CD4-positive, alpha-beta memory T cell (primary cell): ENCODE measurements at places on chromosomes 16 and 17. TPM values are rescaled to one million over a fixed set of nuclear protein-coding genes. Genes with fewer than 3 reads are reported as not detected.

Gene EMC6
- total RNA-seq = 27.8 TPM

Gene SLC9A5
- 2.1 TPM for total RNA-seq

Gene ARL5C
- not detected for total RNA-seq

Gene STX1B
- 2.4 TPM for total RNA-seq

Gene RCVRN
- not detected for total RNA-seq

Gene CTRL
- 5.1 TPM for total RNA-seq

Gene RNF166
- total RNA-seq = 137 TPM

Gene TPPP3
- not detected for total RNA-seq

Gene MRPL58
- total RNA-seq = 22.6 TPM

Gene GDPD1
- total RNA-seq = 4.5 TPM

Gene CIBAR2
- not detected for total RNA-seq

Gene OR4D1
- 2.0 TPM for total RNA-seq

Gene EFCAB5
- total RNA-seq = 4.7 TPM

DNA sequence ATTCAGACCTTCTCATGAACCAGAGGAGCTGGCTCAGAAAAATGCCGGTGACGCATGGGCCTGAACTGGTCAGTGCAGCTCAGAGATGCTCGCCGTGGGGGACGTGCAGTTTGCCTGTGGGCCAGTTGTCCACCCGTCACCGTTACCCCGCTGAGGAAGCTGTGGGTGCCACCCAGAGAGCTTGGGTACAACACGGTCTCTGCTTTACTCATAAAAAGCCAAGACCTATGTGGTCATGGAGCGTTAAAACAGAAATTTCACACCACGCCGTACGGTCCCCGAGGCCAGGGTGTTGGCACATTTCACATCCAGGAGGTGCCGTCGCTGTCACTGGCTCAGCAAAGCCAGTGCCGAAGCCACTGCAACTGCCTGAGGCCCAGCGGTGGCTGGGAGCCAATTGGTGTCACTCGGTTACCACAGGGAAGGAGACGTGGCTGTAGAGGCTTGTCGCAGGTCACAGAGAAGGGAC, 120.9 kb downstream of the METRNL start:
- peak; percentile 75 for DNase-seq

- DNase-seq = no peak
Measured at GRCh38 chr16:88566158-88566557, 4.0 kb upstream of the ZC3H18 start.

DNA sequence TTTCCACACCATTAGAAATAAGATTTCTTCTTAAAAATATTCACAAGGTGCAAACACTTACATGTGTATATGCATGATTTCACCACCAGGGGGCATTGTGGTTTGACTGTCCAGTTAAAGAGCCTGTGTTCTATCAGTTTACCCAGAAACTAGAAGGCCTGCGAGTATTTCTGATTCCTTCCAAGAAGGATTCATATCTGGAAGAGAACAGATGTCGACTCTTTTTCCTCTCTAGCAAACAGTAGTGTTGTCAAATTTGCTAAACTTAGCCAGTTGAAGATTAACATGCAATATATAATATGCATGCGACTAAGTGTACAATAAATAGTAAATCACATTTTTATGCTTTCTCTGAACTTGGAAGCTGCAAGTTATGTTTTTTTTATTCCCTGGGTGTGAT, 404.1 kb downstream of the WWOX start:
- peak; percentile 54 for DNase-seq

GRCh38 chr16:11114366-11115164, 141.4 kb downstream of the SOCS1 start:
- peak; percentile 26 for DNase-seq

DNA sequence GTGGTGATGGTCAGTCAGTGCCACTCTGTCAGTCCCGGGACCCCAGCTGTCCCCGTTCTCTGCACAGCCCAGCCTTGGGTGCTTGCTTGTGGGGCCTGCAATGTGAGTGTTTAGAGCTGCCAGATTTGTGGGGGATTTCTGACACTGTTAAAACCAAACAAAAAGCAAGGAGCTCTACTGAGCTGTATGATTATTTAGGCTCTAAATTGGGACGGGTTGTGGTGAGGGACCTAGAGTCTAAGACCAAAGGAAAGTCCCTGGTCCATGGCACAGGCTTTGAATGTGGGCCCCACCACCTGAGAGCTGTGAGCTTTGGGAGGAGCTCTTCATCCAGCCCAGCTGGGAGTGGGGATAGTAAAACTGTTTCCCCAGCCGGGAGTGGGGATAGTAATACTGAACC, 63.3 kb downstream of the KSR1 start:
- no peak for DNase-seq

GRCh38 chr17:4130715-4131114, 12.1 kb downstream of the ZZEF1 start:
- DNase-seq = no peak

- DNase-seq = no peak
Measured at GRCh38 chr17:77905766-77906165, 52.7 kb upstream of the TNRC6C start.

DNA sequence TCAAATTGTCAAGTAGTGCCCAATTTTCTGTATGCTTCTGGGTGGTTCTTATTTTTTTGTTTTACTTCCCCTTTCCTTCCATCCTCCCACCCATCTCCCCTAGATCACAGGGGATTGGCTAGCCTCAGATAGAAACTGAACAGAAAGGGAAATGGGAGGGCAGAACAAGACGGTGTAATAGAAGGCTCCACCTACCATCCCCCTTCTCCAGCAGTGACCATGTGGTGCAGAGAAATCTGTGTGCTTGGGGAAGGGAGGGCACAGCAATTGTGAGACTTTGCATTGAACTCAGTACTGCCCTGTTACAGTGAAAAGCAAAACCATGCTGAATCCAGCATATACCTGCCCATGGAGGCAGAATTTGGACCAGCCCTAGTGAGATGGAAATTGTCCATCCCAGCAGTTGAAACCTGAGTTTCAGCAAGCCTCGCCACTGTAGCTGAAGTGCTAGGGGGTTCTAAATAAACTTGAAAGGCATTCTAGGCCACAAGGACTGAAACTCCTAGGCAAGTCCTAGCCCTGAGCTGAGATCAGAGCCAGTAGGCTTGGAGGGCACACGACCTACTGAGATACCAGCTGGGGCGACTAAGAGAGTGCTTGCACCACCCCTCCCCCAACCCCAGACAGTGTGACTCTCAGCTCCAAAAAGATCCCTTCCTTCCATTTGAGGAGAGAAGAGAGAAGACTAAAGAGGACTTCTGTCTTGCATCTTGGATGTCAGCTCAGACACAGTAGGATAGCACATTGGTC, 5.2 kb downstream of the SLFN11 start:
- peak; percentile 40 for DNase-seq

GRCh38 chr17:45131616-45132319, 547 bp downstream of the PLCD3 start:
- DNase-seq = peak; percentile 36

DNA sequence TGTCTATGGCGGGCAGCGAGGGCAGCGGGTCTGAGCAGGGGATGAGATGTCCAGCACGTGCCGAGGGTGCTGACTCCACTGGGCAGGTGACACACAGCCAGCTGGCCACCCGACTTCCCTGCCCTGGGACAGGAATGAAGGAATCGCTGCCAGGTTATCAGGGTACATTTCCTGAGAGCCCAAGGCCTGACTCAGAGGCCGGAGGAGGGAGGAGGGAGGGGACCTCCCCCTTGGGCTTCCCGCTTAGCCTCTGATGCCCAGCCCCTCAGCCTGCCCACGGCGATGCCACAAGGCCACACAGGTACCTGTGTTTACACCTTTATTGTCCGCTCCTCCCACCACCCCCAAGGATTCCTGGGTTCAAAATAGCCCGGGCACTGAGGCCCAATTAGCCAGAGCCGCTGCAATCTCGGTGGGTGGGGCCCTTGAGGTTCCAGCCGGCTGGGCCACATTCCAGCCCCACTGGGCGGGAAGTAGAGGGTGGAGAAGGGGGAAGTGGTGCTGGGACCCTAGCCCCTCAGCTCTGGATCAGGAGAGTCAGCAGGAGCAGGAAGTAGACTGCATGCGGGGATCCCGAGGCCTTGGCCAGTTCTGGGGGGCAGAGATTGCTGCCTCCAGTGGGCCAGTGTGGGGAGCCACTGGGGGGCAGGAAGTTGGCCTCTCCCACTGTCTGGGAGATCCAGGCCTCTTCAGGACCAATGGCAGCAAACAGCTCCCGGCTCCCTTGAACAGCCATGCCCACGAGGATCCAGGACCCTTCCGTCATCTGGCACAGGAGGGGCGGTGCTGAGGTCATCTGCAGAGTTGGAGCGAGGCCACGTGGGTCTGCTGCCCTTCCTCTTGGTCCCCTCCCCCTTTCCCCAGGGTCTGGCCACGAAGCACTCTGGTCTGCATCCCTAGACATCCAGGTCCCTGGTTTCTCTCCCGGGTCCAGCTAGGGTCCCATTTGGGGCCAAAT, 3.4 kb upstream of the PRSS8 start:
- DNase-seq = no peak

- no peak for DNase-seq
Measured at GRCh38 chr16:52592778-52593177, 45.8 kb upstream of the TOX3 start.

GRCh38 chr16:30381291-30382041, 895 bp downstream of the SEPTIN1 start:
- no peak for DNase-seq

- DNase-seq = no peak
Measured at GRCh38 chr16:72475688-72476087, 303.7 kb upstream of the PMFBP1 start.

- DNase-seq = no peak
Measured at GRCh38 chr16:77873066-77873465, 84.7 kb downstream of the VAT1L start.

DNA sequence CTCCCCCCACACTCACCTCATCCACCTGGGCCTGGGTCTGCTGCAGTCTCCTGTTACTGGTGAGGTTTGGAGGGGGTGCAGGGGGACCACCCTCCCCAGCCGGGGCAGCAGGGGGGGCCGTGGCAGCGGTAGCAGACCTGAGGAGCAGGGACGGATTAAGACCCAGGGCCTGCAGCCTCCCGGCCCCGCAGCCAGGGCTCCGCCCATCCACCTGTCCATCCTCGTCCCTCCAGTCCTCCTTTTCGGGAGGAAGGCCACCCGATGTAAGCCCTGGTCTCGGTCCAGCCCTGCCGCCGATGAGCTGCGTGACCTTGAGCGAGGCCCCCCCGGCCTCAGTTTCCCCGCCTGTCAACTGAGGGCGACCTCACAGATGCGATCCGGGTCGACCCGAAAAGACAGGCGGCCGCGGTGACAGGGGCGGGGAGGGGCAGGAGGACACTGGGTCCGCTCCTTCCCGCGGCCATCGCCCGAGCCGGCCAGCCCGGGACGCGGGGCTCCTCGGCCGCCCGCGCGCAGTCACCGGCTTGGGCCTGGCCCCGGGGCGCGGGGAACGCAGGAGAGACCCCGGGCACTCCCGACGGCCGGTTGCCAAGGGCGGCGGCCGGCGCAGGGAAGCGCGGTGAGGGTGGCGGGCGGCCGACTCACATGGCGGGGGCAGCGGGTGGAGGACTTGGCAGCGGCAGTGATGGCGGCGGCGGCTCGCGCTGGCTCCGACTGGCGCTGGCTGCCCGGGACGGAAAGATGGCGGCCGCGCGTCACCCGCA, at the start of gene VAMP2:
VAMP2 (minus strand) TSS at position 716 of the 764 bp plus-strand sequence; CDS start at position 647, 69 bp downstream.
- DNase-seq = peak; percentile 87

GRCh38 chr16:72637306-72637705, 410.6 kb downstream of the ZFHX3 start:
- DNase-seq = no peak

DNA sequence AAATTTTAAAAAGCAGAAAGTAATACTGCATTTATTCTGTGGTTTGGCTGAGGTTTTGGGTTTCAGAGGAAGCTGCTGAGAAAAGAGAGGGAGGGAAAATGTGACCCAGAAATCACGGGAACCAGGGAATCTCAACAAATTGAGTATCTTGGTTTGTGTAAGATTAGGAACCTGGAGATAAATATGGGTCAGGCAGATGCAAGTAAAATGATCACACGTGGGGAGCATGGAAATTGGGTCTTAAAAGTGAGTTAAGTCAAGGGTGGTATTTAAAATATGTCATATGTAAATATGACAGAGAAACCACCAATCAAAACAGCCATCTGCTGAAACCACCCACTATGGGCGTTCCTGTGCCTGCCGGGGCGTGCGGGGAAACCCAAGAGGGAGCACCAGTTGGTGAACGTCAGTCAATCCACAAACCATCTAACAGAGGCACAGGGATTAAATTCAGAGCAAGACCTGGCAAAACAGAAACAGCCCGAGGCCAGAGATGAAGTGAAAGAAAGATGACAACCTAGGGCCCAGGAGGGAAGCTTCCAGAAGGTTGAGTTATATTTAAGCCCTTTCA, 33.4 kb downstream of the CDH13 start:
- peak; percentile 67 for DNase-seq

GRCh38 chr16:4261557-4262172, 11.2 kb downstream of the TFAP4 start:
- DNase-seq = no peak

DNA sequence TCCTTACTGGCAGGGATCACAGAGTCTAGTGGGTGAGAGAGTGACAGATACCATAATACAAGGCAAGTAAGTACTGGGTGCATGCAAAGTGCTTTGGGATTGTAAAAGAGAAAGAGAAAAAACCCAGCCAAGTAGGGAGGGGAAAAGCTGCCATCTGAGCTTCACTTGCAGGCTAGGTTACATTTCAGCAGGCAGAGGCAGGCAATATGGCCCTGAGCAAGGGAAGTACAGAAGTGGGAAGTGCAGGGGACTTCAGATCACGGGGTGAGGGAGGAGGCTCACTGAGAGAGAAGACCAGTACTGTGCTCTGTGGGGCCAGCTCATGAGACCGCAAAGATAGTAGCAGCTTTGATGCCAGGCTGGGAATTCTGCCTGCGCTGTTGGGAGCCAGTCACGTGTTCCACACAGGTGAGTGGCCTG, 230.6 kb downstream of the MSI2 start:
- DNase-seq = no peak

DNA sequence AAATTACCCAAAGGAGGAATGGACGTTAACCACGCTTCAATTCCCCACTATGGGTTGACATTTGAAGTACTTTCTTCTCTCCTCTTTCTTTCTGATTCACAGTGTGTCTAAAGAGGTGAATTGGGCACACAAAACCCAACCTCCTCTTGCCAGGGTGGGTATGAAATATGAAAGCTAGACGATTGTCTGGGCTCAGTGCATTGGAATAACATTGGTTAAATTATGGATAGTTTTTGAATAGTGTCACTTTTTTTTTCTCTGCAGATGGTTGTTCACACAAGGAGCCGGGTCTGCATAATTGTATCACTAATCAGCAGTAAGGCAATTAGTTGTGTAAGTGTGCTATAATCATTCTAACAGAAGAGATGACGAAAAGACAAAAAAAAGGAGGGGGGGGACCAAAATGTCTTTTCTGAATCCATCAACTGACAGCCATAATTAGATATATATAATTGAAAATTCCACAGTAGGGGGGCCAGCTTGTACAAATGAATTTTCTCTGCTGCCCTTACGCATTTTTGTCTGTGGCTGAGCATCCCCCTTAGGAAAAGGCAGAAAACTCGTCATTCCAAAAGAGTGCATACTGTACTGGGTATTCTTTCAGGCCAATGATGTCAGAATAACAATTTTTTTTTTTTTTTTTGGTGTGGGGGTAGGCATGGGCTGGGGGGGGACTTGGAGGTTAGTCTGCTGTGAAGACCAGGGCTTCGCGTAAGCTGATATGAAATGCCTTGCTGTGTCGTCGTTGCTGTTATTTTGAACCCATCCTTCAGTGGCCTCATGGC, 307.5 kb upstream of the SALL1 start:
- no peak for DNase-seq
